ENCODE measurements at places on chromosomes 5 and 9.

DNA sequence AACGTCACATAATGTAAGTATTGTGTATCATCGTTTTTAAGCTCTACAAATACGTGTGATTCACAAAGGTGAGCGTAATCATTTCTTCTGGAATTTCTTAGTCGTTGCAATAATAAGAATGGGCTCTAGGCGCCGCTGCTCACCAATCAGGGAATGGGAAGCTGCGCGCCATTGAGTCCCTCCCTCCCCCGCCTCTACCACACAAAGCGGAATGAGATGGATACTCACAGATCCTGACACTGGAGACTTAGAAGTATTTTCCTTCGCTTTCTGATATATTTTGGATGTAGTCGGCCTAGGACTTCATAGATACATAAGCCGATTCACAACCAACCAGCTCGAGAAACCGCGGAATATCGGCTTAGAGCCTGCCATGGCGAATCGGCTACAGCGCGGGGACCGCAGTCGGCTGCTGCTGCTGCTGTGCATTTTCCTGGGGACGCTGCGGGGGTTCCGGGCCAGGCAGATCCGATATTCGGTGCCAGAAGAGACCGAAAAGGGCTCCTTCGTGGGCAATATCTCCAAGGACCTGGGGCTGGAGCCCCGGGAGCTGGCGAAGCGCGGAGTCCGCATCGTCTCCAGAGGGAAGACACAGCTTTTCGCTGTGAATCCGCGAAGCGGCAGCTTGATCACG is at the start of gene PCDHGA11:
PCDHGA11 (plus strand) TSS at position 197 of the 634 bp plus-strand sequence; CDS start at position 374, 177 bp downstream.
- peak; percentile 25 for DNase-seq

- no peak for DNase-seq
Observed at GRCh38 chr5:55667938-55668337, 44.2 kb downstream of the SLC38A9 start.

DNA sequence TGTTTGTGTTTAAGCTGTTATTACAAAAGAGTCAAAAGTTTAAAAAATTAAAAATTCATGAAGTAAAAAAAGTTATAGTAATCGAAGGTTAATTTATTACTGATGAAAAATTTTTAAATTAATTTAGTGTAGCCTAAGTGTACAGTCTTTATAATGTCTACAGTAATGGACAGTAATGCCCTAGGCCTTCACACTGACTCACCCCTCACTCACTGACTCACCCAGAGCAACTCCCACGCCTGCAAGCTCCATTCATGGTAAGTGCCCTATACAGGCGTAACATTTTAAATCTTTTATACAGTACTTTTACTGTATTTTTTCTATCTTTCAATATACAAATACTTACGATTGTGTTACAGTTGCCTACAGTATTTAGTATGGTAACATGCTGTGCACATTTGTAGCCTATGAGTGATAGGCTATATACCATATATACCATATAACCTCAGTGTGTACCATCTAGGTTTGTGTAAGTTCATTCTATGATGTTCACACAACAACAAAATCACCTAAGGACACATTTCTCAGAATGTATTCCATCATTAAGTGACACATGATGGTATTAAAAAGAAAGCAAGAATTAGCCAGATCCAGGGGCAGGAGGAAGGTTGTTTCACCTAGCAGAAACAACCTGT is 40.1 kb downstream of the DCAF10 start:
- DNase-seq, result no peak

- DNase-seq, result no peak
Observed at GRCh38 chr5:15463231-15463980, 36.6 kb upstream of the FBXL7 start.

DNA sequence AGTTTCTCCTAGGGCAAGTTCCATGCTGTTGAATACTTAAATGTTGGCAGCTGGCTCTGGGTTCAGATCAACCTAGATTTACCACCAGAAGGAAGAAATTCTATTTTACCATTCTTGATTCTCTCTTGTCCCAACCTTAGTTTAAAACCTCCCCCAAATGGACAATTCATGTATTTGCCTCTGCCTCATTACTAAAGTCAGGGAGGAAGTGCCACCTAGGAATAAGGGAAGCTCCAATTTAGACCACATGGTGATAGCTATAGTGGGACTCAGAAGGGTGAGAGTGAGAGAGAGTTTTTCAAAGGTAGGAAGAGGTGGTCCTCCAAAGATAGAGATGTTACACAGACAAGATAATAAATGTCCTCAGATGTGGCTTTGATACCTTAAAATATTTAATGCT is 53.4 kb upstream of the PAM start:
- no peak for DNase-seq

GRCh38 chr9:105127863-105128220 is 116.6 kb upstream of the SLC44A1 start:
- peak; percentile 58 for DNase-seq

DNA sequence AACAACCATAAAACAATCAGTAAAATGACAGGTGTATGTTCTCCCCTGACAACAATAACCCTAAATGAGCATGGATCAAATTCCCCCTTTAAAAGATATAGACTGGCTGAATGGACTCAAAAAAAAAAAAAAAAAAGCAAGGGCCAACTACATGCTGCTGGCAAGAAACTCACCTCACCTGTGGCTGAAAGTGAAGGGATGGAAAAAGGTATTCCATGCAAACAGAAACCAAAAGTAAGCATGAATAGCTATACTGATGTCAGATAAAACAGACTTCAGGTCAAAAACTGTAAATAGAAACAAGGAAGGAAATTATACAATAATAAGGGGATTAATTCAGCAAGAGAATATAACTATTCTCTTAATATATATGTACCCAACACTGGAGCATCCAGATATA is 54.2 kb upstream of the SSBP2 start:
- DNase-seq, result no peak

GRCh38 chr9:25678147-25678666 is at the start of gene TUSC1:
TSS of gene TUSC1 (minus strand) at chr9:25678444. CDS start at chr9:25678312, 132 bp downstream.
- no peak for DNase-seq

DNA sequence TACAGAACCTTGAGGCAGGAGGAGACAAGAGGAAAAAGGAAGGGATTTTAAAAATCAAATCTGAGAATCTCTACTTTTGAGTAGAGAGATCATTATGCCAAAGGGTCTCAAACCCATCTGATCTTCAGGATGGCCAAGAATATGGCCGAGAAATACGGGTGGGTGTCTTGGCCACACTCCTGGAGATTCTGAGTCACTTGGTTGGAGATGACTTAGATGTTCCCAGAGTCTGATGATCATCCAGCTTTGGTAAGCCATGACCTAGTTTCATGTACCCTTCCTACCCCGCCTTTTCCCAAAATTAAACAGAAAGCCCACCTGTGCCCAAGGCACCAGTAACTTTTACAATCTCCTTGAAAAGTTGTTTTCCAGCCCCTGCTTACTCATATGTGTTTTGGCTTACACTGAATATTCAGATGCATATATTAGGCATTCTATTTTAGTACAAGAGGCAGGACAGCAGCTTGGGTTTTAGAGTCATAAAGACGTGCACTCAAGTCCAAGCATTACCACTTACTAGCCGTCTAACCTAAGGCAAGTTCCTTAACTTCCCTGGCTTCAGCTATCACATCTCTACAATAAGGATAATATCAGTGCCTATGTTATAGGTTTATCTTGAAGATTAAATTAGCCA is 167.0 kb upstream of the GPR151 start:
- no peak for DNase-seq

DNA sequence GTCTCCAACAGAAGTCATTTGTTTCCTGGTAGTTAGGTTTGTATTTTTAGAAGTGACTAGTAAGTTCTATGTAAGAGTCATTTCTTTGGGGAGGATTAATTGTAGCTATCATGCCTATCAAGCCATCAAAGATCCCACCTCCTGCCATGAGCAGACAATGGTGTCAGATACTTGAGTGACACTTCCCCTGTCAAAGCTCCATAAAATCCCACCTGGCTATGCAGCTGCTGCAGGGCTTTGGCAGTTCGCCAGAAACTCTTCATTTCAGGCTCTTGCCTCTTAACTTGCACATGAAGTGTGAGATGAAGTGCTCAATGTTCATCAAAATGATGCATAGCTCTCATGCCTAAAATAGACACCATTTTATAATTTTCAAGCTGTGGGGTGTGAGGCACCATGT is 312.1 kb downstream of the CDH12 start:
- no peak for DNase-seq

- DNase-seq, result no peak
Observed at GRCh38 chr5:141040093-141040770, 10.9 kb upstream of the PCDHB1 start.

GRCh38 chr5:31844622-31845345 is 205.9 kb downstream of the PDZD2 start:
- DNase-seq, result no peak

- no peak for DNase-seq
Observed at GRCh38 chr5:53397845-53398244, 82.6 kb upstream of the FST start.

- DNase-seq, result no peak
Observed at GRCh38 chr5:19902316-19902934, 85.6 kb downstream of the CDH18 start.

DNA sequence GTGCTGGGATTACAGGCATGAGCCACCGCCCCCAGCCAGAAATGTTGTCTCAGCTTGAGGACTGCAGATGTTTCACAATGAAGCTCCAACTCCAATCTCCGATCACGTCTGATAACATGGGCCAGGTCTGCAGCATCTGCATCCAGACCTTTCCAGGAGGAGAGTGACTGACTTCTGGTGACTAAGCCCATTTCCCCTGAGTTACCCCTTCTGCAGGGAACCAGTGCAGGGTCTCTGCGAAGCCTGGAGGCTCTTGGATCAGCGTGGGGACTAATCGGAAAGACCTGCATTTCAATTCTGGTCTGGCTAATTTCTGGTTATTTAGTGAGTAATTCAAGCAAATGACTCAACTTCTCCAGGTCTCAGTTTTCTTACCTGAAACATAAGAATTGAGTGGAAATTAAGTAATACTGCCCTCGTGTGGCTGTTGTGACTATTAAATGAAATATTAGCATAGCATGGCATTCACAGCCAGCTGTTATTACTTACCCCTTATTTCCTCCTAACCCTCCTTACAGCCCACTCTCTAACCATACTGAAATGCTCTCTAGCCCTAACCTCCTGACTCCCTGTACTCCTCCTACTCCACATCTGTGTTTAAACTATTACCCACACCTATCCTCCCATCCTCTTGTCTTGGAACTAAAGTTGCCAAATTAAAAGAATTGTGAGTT is 2.2 kb upstream of the GNPDA1 start:
- DNase-seq, result no peak

Data from CD8-positive, alpha-beta T cell (primary cell).